ENCODE measurements at places on chromosomes 5 and 9.

GRCh38 chr9:95999390-95999789 is 123.9 kb downstream of the ERCC6L2 start:
- no peak for DNase-seq

- DNase-seq, result no peak
Observed at GRCh38 chr5:14028938-14029584, 84.6 kb upstream of the DNAH5 start.

GRCh38 chr5:10533226-10533625 is 30.6 kb upstream of the ANKRD33B start:
- no peak for DNase-seq

DNA sequence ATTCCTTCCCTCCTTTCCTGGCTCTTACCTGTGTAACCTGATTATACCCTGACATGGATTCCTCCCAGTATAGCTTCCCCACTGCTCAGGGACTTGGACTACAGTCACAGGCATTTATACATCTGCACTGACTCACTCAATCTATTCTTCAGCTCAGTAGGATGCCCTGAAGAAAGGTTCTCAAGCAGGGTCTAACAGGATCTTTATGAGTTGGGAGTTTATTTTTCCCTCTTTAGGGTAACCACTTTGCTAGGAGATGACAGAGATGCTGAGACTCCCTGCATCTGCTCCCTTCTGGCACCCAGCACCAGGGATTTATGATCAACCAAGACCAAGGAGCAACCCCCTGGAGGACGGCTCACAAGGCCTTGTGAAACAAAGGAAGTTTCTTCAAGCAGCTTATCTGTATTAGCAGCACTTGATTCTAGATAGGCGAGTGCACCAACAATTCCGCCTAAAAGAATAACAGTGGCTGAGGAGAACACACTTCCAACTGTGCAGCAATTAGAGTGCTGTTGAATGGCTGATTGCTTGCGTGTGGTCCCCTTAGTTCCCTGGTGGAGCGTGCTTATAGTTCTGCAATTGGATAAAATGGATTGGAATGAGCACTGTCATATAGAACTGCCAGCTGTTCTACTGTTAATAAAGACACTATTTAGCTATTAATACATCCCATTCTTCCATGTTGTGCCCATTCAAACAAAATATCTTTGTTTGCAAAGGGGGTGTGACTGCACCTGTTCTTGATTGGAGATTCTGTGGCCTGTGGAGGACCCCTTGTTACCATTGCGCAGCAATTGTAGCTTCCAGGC is 482.6 kb downstream of the ZNF608 start:
- no peak for DNase-seq

GRCh38 chr5:39428640-39429039 is 3.9 kb upstream of the DAB2 start:
- no peak for DNase-seq

DNA sequence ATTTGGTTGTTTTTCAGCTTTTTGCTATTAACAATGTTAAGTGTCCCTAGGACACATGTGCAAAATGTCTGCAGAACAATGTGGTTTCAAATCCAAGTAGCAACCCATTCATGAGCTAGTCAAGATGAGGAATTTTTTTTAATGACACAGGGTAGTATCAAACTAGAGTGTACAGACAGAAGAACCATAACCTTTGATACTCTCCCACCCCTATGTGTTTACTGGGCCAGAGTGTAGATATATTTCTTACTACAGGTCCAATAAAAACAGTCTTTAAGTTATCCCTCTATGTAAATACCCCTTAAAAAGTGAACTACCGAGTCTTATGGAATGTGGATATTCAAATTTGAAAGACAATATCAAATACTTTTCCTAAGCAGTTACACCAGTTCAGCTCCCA is 45.6 kb downstream of the AUH start:
- no peak for DNase-seq

Data from inflammatory macrophage treated with lipopolysaccharide for 1 hour (primary cell).